Tracheal epithelial cell (primary cell): ENCODE measurements at places on chromosomes 6 and 20. TPM values are rescaled to one million over a fixed set of nuclear protein-coding genes. Genes with fewer than 3 reads are reported as not detected.

CRISP3 gene
- not detected in 2 replicates for total RNA-seq

DLL1 gene
- 1.7 and 1.9 TPM in 2 replicates for total RNA-seq

LIME1 gene
- 1.7 and 2.7 TPM in 2 replicates for total RNA-seq

HMGCLL1 gene
- total RNA-seq: 0.48 TPM in 1 of 2 replicates, not detected in the other

ESR1 gene
- under 0.01 and 0.24 TPM in 2 replicates for total RNA-seq

SCUBE3 gene
- under 0.01 TPM in 1 of 2 replicates, not detected in the other for total RNA-seq

LIN28B gene
- not detected in 2 replicates for total RNA-seq

ELOVL2 gene
- total RNA-seq: under 0.01 TPM in 1 of 2 replicates, not detected in the other

GABRR2 gene
- total RNA-seq: not detected in 2 replicates

OR12D3 gene
- not detected in 2 replicates for total RNA-seq

SLC17A4 gene
- total RNA-seq: under 0.01 TPM in 1 of 2 replicates, not detected in the other
